Fibroblast of lung (primary cell): ENCODE measurements at places on chromosomes 3 and 15. TPM values are rescaled to one million over a fixed set of nuclear protein-coding genes. Genes with fewer than 3 reads are reported as not detected.
A peak's percentile ranks its signal among the peaks of the same experiment; 100 is the strongest.

DNA sequence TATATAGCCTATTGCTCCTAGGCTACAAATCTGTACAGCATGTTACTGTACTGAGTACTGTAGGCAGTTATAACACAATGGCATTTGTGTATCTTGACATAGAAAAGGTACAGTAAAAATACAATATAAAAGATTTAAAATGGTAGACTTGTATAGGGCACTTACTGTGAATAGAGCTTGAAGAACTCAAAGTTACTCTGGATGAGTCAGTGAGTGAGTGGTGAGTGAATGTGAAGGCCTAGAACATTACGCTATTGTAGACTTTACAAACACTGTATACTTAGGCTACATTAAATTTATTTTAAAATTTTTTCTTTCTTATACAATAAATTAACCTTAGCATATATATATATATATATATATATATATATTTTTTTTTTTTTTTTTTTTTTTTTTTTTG is 140.0 kb upstream of the UBE2E1 start:
- DNase-seq, result peak; percentile 59
- H3K36me3 ChIP-seq, result no peaks in the 10 kb centered on the region
- H3K4me3 ChIP-seq, result no peak overlapping the region
- H3K27me3 ChIP-seq, result no peaks in the 10 kb centered on the region

- no peak overlapping the region for H3K27ac ChIP-seq
- H3K4me1 ChIP-seq, result no peaks in the 10 kb centered on the region
- H3K27me3 ChIP-seq, result no peaks in the 10 kb centered on the region
- H3K36me3 ChIP-seq, result no peaks in the 10 kb centered on the region
- DNase-seq, result no peak
Measured at GRCh38 chr3:105377716-105378115, 11.0 kb downstream of the ALCAM start.

DNA sequence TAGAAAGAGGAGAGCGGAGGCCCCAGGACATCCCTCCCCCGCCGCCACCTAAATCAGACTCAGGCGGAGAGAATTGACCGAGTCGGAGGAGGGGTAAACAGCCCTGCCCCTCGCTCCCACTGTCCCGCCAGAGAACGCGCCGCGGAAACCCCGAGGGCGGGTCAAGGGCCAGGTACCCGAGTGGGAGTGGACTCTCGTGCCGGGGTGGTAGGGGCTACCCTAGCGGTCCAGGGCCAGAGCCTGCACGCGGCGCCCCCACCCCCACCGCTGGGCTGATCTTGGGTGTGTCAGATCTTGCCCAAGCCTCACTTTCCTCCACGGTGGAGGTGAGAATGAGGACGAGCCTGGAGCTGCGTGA is 19.0 kb downstream of the SPATA12 start:
- H3K27me3 ChIP-seq, result peaks cover 30% of the 10 kb centered on the region
- no peaks in the 10 kb centered on the region for H3K36me3 ChIP-seq
- peak overlapping the region; percentile 77 for H3K4me3 ChIP-seq
- DNase-seq, result no peak
- H3K27ac ChIP-seq, result no peak overlapping the region

DNA sequence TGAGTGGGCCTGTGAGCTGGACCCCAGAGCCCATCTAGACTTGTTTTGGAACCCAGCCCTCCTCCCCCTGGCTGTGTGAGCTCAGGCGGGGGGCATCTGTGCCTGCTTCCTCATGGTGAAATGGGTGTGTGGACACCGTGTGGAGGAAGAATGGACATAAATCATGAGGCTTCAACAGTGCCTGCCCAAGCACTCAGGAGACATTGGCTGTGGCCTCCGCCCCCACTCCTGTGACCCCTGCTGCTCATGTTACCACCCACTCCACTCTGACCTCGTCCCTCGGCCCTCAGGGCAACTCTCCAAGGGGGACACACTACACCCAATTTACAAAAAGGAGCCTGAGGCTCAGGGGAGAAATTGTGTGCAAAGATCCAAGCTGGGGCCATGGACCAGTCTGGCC is 16.6 kb downstream of the TPRA1 start:
- no peak overlapping the region for H3K27ac ChIP-seq
- no peak overlapping the region for H3K4me3 ChIP-seq
- DNase-seq, result no peak
- H3K4me1 ChIP-seq, result peaks cover 4% of the 10 kb centered on the region

- H3K36me3 ChIP-seq, result no peaks in the 10 kb centered on the region
- no peak overlapping the region for H3K27ac ChIP-seq
- no peak for DNase-seq
Measured at GRCh38 chr3:42704136-42704841, 1.7 kb upstream of the HHATL start.

DNA sequence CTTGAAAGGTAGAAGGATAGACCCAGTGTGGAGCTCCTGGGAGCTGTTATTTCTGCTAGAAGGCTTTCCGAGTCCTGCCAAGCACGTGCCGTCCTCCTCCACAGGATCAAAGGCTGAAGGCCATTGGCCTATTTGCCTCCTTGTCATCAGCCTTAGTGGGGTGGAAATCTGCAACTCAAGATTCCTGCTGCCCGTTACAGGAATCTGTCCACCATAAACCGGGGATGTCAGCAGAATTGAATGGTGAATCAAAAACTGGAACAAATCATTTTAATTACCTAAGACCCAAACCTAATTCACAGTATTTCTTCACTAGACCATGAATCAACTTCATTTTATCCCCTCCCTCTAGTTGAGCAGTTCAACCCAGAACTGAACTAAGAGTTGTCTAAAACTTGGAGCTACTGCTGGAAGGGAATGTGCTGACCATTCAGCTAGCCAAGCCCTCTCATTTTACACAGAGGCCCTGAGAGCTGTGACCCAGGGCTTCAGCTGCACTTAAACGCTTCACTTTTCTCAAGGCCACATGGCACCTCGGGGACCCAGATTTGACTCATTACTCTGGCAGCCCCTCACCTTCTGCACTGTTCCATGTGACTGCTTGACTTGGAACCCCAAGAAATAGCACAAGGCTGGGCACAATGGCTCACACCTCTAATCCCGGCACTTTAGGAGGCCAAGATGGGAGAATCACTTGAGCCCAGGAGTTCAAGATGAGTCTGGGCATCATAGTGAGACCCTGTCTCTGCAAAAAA is 36.8 kb upstream of the KIF23 start:
- DNase-seq, result no peak
- H3K27me3 ChIP-seq, result no peaks in the 10 kb centered on the region
- H3K36me3 ChIP-seq, result no peaks in the 10 kb centered on the region

- H3K36me3 ChIP-seq, result no peaks in the 10 kb centered on the region
- no peak overlapping the region for H3K27ac ChIP-seq
Measured at GRCh38 chr15:71323584-71323983, 208.3 kb downstream of the THSD4 start.

GRCh38 chr3:102745881-102746280 is 311.1 kb downstream of the ZPLD1 start:
- DNase-seq, result peak; percentile 18
- no peaks in the 10 kb centered on the region for H3K36me3 ChIP-seq
- no peak overlapping the region for H3K27ac ChIP-seq
- H3K27me3 ChIP-seq, result no peaks in the 10 kb centered on the region

- DNase-seq, result no peak
- peaks cover 2% of the 10 kb centered on the region for H3K36me3 ChIP-seq
- H3K4me3 ChIP-seq, result no peak overlapping the region
- H3K27me3 ChIP-seq, result no peaks in the 10 kb centered on the region
- no peaks in the 10 kb centered on the region for H3K4me1 ChIP-seq
Measured at GRCh38 chr3:58077596-58078285, 69.5 kb downstream of the FLNB start.

- no peaks in the 10 kb centered on the region for H3K27me3 ChIP-seq
- H3K36me3 ChIP-seq, result no peaks in the 10 kb centered on the region
- H3K27ac ChIP-seq, result no peak overlapping the region
- DNase-seq, result no peak
- H3K4me1 ChIP-seq, result no peaks in the 10 kb centered on the region
- H3K4me3 ChIP-seq, result no peak overlapping the region
Measured at GRCh38 chr15:47839233-47839825, 122.0 kb downstream of the SEMA6D start.

GRCh38 chr3:55427739-55428138 is 59.4 kb downstream of the WNT5A start:
- H3K4me1 ChIP-seq, result no peaks in the 10 kb centered on the region
- no peak overlapping the region for H3K27ac ChIP-seq
- DNase-seq, result no peak
- H3K27me3 ChIP-seq, result no peaks in the 10 kb centered on the region
- no peaks in the 10 kb centered on the region for H3K36me3 ChIP-seq

- no peaks in the 10 kb centered on the region for H3K36me3 ChIP-seq
- H3K4me3 ChIP-seq, result no peak overlapping the region
- DNase-seq, result peak; percentile 38
- H3K27ac ChIP-seq, result no peak overlapping the region
- no peaks in the 10 kb centered on the region for H3K4me1 ChIP-seq
Measured at GRCh38 chr3:58299839-58300516, 6.1 kb upstream of the RPP14 start.

- H3K27me3 ChIP-seq, result no peaks in the 10 kb centered on the region
- DNase-seq, result no peak
- H3K4me3 ChIP-seq, result no peak overlapping the region
- H3K36me3 ChIP-seq, result no peaks in the 10 kb centered on the region
Measured at GRCh38 chr3:122826278-122826677, 31.4 kb downstream of the SLC49A4 start.

APBA2 gene
- 18.2 and 20.3 TPM in 2 replicates for total RNA-seq

SLC12A1 gene
- total RNA-seq, result not detected in 2 replicates

KCNMB2 gene
- total RNA-seq, result 0.17 and 0.26 TPM in 2 replicates

PATL2 gene
- total RNA-seq, result 0.77 and 1.3 TPM in 2 replicates

CTXN2 gene
- total RNA-seq, result not detected in 2 replicates

ULK3 gene
- 8.8 and 11.8 TPM in 2 replicates for total RNA-seq
